H4 (cell line): ENCODE measurements at places on chromosomes 3 and 15. TPM values are rescaled to one million over a fixed set of nuclear protein-coding genes. Genes with fewer than 3 reads are reported as not detected.

EPHB3 gene
- 1.0 and 2.0 TPM in 2 replicates for total RNA-seq

CDHR4 gene
- total RNA-seq, result not detected in 2 replicates

ZNF502 gene
- total RNA-seq, result 1.0 and 2.1 TPM in 2 replicates

LRRC3B gene
- total RNA-seq, result not detected in 2 replicates

GCHFR gene
- total RNA-seq, result 43.2 and 49.0 TPM in 2 replicates
